ENCODE measurements at places on chromosomes 11 and 22.

GRCh38 chr22:49163258-49163959, 664.3 kb downstream of the BRD1 start:
- DNase-seq: no peak

- no peak for DNase-seq
Observed at GRCh38 chr11:44978961-44979331, 28.3 kb upstream of the TP53I11 start.

- DNase-seq: no peak
Observed at GRCh38 chr11:76700177-76701100, 29.9 kb upstream of the LRRC32 start.

DNA sequence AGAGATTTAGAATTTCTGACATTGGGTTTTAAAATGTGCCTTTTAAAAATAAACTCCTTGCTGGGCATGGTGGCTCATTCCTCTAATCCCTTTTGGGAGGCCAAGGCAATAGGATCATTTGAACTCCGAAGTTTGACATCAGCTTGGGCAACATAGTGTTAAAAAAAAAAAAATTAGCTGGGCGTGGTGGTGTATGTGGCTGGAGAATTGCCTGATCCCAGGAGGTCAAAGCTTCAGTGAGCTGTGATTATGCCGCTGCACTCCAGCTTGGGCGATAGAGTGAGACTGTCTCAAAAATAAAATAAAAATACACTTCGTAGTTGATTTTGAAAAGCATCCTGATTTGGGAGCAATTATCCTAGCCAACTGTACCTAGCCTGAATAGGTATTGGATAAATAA, 3.4 kb upstream of the APLP2 start:
- no peak for DNase-seq

Data from activated CD8-positive, alpha-beta memory T cell treated with anti-CD3 and anti-CD28 coated beads for 4 hours (primary cell).